NB4 (cell line): ENCODE measurements at places on chromosomes 1 and 21.

DNA sequence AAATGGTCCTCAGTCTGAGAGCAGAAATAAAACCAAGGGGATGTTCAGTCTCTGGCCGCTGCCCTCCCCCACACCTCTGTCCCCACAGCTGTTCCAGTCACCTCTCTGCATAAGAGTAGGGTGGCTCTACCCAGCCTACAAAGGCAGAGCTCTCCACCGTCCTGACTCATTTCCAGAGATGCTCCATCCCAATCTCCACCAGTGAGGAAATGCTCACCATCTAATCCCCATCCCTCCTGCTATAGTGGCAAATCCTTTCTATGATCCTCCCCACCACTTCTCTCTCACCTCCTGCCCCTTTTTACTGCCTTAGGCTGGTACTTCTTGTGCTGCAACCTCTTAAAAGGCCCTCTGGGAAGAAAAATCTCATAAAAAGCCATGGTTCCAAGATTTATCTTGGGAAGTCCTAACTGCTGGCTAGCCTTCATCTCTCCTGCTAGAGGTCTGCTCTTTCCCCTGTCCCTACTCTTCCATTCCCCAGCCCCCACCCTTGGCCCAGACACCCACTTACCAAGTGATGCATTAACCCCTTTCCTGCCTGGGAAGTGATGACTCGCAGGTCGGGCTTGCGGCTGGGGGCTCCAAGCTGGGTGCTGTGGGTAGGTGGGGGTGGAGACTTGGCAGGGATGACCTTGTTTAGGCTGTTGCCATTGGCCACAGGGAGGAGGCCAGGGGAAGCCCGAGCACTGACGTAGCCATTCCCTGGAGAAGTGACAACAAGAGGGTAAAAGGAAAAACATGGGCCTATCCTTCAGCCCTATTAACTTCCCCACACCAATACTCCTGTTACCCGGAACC, 23.9 kb downstream of the MEF2D start:
- peak; percentile 70 for DNase-seq

- DNase-seq = no peak
Measured at GRCh38 chr1:15531682-15532081, 5.0 kb downstream of the DNAJC16 start.

GRCh38 chr1:110200190-110200589, 9.9 kb upstream of the KCNC4 start:
- DNase-seq = no peak

GRCh38 chr1:3678361-3679097, 26.2 kb downstream of the TP73 start:
- DNase-seq = peak; percentile 84

GRCh38 chr1:245501633-245502032, 346.8 kb downstream of the KIF26B start:
- DNase-seq = peak; percentile 82

DNA sequence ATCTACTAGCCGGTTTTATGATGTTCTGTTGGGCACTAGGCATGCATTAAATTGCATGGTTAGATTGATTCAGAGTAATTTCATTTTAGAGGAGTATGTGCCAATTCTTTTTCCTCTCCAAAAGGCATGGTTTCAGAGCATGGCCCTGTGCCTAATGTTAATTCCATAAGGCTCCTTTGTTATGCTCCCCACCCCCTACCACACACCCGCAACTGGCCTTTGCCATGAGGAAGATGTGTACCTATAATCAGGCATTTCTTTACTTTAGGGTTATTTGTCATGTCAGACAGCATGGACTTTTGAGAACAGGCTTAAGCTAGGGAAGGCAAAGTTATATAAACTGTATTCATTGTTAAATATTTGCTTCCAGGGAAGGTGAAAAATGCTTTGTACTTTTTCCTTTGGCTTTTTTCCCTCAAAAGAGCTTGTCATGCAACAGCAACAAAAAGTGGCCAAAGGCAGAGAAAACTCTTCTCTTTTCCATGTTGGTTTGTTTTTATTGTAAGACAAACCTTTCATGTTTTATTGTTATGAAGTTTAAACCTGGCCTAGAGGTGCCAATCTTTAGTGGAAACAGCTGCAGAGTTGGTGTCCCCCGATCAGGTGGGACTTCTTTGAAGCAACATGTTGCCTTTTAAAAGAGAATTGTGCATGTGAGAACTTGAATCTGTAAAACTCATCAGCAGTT, 24.3 kb upstream of the NBL1 start:
- no peak for DNase-seq

DNA sequence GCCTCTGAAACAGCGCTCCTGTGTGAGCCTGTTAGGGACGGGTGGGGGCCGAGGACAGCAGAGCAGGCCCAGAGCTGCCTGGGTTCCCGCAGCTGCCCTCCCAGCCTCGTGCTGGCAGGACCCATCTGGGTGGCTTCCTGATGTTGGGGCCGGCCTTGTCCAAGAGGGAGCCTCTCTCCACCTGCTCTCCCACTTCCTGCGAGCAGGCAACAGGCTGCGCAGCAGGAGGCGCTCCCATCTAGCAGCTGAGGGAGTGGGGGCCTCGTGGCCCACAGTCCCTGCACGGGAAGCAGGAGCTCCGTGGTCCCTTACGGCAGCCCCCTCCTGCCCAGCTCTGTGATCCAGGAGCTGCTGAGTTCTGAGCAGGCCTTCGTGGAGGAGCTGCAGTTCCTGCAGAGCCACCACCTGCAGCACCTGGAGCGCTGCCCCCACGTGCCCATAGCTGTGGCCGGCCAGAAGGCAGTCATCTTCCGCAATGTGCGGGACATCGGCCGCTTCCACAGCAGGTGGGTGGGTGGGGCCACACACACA, 68.0 kb downstream of the TRIM11 start:
- DNase-seq = no peak

GRCh38 chr21:31720330-31720729, 11.6 kb downstream of the SCAF4 start:
- DNase-seq = no peak

DNA sequence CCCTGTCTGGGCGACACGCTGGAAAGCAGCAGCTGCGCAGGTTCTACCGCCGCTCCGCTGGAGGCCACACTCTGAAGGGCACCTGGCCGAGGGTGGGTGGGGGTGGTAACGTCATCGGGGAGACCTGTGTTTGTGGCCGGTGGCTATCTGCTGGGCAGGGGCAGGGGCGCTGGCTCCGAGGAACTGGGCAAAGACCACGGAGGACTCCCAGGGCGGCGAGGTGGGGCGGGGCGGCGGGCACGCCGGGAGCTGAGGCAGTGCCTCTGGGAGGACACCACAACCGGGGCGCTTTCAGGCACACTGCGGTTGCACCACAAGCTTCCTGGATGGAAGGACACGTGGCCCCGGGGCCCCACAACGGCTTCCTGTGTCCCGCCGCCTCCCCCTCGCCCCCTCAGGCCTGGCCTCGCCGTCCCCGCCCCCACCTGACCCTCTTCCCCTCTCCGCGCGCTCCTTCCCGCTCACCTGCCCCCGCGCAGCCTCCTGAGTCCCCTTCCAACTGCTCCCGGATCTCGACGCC, 3.3 kb upstream of the DENND2D start:
- DNase-seq = peak; percentile 98

DNA sequence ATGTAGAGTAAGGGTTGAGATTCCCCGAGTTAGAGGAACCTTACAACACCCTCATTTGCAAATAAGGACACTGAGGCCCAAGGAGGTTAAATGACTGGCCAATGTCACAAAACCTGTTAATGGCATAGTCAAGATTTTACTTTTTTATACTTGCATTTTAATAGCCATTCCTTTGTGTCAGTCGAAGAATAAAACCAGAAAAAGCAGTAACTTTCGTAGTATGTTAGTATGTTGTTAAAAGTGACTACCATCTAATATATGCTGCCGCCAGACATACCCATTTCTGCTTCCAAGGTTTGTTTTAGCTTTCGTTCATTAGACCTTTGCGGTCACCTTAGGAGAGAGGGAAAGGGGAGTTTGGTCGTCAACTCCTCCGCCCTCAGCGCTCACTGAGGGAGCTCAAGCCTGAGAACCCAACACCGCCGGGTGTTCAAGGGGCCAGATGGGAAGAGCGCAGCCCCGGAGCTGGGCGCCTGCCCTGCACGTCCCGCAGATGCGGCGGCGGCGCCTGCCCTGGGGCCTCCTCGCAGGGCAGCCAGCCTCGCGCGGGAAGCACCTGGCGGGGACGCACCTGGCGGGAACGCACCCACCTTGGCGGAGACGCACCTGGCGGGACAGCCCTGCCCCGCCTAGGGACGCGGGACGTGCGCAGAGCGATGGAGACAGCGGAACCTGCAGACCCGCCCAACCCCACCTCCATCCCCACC, 466 bp downstream of the VPS26C start:
- peak; percentile 64 for DNase-seq

DNA sequence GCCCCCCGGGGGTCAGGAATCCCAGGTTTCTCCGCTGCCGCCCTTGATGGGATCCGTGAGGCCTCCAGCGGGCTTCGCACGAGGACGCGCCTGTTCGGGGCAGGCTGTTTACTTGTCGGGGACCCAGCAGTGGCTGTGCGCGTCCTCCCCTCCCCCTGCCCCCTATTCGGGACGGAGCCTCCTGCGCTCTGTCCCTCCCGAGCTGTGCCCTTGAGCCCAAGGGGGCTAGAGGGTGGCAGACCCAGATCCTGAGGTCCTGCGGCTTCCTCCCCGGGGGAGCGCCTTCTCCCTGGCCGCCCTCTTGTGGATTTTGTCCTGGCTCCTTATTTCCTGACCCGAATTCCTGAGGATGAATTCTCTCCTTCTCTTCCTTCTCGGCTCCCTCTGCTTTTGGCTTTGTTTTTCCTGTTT, 38.4 kb downstream of the PIK3CD start:
- DNase-seq = no peak

DNA sequence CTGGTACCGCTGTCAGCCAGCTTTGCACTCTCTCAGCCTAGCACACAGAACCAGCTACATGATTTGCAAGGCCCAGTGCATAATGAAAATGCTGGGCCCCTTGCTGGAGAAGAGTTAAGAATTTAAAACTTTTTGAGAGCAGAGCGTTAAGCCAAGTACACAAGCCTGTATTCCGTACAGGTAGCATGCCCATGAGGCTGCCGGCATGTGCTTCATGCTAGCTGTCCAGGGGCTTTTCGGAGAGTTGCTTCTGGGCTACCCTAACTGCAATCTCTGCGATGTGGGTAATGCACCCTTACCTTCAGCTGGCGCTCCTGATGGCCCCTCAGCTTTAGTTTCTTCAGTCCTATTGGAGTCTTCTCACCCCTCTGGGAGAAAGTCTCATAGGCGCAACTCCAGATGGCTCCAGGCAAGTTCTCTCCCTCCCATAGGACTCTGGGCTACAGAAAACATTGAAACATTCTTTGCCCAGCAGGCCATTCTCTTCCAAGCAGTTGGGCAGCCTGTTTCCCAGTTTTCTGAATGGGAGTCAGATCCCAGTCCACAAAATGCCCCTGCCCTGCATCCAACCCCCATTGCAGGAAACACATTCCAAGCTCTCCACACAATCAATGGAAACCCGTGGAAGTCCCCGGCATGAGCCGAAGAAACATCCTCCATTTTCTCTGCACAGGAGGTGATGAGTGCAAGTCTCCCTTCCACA, 5.7 kb upstream of the AKT3 start:
- no peak for DNase-seq

DNA sequence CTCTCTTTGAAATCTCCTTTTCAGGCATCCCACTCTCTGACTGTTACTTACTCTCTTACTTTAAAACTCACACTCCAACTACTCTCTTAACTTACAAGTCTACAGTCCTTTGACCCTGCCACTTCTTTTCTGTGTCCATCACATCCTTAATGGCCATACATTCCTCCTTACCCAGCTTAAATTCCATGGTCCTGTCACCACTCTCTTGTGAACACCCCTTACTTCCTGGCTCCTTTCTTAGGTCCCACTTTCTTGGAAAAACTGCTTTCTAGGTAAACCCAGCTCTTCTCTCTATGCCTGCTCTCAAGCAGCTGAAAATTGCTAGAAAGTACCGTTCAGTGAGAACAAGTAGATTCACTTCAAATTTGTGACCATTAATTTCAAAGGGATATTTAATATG, 109.1 kb downstream of the OLFML2B start:
- DNase-seq = no peak

- peak; percentile 26 for DNase-seq
Measured at GRCh38 chr1:87598429-87598828, 269.7 kb downstream of the LMO4 start.

DNA sequence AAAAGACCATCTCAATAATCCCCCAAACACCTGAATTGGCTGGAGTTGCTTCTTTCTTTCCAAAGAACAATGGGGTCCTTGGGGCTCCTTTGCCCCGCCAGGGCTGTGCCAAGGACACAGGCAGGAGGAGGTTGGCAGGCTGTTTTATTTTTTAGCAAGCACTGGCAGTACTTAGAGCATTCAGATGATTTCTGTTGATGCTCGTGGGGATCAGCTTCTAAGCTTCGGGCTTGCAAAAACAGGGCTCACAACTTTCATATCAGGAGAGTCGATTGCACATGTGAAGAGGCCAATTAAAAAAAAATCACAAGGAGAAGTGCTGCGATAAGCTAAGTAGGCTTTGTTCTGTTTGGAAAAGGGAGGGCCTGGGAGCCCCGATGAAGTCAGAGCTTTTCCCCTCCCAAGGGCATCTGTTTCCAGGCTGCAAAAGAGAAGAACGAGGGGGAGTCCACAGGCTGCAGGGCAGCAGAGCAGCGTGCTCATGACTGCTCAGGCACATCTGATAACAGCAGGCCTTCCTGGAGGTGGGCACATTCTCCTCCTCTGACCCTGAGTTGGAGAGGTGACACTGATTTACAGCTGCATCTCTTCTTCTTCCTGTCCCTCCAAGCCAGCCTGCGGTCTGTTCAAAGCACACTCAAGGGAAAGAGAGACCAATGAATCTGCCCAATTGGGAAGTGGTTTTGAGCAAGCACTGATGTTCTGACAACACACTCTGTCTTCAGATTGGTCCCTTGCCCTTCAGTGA, 27.3 kb upstream of the BCAR3 start:
- no peak for DNase-seq

- DNase-seq = no peak
Measured at GRCh38 chr21:35150562-35151226, 101.6 kb upstream of the RUNX1 start.

- peak; percentile 23 for DNase-seq
Measured at GRCh38 chr1:92365378-92366039, 66.7 kb downstream of the RPAP2 start.

GRCh38 chr21:25636727-25637126, 2.3 kb upstream of the JAM2 start:
- no peak for DNase-seq

- DNase-seq = no peak
Measured at GRCh38 chr1:109298666-109299557, 7.9 kb downstream of the MYBPHL start.

- DNase-seq = no peak
Measured at GRCh38 chr1:64811131-64811530, 66.3 kb downstream of the RAVER2 start.

GRCh38 chr1:2195785-2196184, 1.2 kb upstream of the FAAP20 start:
- no peak for DNase-seq

GRCh38 chr1:21955058-21955457, 17.9 kb upstream of the HSPG2 start:
- DNase-seq = no peak

DNA sequence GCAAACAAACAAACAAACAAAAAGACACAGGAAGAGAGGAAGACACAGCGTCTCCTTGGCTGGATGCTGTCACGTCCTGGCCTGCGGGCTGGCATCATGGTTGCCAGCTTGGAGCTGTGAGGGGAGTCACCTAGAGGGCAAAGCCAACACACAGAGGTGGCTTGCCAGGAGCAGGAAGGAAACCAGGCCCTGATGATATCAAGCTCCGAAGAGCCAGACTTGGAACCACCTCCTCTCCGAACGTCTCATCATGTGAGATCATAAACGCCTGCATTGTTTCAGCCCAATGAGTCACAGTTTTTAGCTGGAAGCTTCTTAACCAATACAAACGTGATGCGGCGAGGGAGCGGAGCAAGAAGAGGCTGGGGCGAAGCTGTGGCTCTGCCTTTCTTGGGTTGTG, 8.7 kb downstream of the PLA2G2D start:
- DNase-seq = no peak

- no peak for DNase-seq
Measured at GRCh38 chr1:221241157-221241556, 361.9 kb downstream of the HLX start.

- DNase-seq = no peak
Measured at GRCh38 chr1:90135286-90135685, 140.4 kb downstream of the ZNF326 start.
